ENCODE measurements at places on chromosomes 13 and 19.

DNA sequence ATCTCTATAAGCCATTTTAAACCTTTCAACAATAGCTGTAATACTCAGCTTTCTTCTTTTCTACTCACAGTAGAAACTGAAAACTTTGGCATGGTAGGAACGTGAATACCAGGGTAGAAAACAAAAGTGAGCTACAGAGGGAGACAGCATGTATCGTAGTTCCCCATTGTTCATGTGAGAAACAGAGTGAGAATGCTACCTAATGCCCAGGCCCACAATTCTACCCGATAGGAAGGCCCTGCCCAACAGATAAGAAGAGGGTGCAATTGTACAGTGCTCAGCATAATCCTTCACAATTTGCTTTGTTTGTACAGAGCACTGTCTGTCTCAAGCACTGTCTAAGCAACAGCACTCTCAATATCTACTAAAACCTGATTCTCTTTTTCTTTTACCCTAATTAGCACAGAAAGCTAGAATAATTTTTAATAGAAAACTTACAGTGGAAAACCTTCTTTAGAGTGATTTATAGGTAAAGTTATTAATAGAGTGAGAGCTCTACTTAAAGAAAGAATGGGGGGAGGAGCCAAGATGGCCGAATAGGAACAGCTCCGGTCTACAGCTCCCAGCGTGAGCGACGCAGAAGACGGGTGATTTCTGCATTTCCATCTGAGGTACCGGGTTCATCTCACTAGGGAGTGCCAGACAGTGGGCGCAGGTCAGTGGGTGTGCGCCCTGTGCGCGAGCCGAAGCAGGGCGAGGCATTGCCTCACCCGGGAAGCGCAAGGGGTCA is 322.3 kb downstream of the EFNB2 start:
- DNase-seq, result no peak

DNA sequence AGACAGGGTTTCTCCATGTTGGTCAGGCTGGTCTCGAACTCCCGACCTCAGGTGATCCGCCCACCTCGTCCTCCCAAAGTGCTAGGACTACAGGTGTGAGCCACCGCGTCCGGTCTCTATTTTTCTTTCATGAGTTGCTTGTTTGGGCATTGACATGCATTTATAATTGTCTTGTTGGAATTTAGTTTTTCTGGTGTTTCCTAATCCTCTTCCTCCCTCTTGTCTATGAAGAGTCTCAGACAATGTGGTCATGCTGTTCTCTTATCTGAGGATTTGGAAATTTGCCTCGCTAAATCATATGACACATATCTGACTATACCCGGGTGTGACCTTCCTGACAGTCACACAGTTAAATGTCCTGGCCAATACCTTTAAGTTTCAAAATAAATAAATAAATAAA is 7.4 kb upstream of the CEACAM18 start:
- DNase-seq, result no peak

- DNase-seq, result peak; percentile 51
Measured at GRCh38 chr13:110713981-110714796, 689 bp downstream of the ING1 start.

DNA sequence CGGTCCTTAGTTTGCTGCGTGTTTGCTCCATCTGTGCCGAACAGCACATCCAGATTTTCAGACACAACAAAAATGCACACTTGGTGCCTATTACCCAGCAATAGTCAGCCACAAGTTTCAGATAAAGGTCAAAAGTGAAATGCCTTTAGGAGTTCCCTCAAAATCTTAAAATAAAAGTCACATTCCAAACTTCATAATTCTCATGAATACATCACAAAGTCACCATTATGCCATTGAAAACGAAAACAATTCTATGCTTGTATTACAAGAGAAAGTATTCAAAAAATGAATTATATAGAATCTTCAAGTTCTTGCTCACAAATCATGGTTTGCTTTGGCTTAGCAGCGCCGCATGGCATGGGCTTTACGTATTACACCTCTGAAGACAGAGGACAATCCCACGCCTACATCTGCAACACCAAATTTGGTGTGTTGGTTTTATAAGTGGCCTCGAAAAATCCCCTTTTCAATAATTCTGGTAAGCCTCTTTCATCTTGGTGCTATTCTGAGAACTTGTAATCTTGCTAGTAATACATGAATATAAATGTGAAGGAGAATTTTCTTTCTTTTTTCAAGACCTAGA is 26.6 kb downstream of the COL4A1 start:
- no peak for DNase-seq

GRCh38 chr19:313169-313987 is 22.2 kb upstream of the PLPP2 start:
- no peak for DNase-seq

GRCh38 chr13:93771227-93771626 is 544.6 kb downstream of the GPC6 start:
- no peak for DNase-seq

DNA sequence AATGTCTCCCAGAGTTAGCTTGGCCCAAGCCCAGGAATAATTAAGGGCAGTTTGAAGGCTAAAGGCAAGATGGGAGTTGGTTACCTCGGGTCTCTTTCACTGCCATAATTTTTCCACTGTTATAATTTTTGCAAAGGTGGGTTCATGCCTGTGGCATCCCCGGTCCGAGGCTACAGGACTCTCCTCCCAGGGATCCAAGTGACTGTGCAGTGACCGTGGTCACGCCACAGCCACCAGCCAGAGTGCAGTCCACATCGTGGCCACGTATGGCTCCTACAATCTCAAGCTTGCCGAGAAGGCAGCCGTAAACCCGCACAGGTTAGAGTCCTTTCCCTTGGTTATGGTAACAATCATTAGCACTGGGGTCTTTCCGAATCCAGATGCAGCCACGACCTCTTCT is 36.8 kb downstream of the C13orf46 start:
- DNase-seq, result no peak

DNA sequence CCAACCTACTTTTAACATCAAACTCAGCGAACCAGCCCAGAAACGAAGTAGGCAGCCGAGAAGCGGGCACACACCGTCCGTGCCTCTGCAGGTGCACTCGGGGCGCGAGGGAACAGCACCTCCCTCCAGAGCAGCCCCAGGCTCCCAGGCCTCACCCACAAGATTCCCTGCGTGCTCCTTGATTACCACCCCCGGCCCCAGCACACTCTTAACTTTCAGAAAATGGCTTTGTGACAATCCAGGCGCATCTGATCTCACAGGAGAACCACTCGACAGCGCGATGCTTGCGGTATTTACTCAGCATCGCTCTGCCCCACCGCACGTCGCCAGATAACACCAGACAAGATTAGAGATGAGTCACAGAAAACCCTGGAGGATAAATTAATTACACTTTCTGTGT is 134.9 kb upstream of the SPACA7 start:
- DNase-seq, result no peak

GRCh38 chr13:76758257-76758656 is 127.9 kb downstream of the KCTD12 start:
- no peak for DNase-seq

GRCh38 chr13:99046851-99047250 is 69.0 kb upstream of the DOCK9 start:
- DNase-seq, result no peak

DNA sequence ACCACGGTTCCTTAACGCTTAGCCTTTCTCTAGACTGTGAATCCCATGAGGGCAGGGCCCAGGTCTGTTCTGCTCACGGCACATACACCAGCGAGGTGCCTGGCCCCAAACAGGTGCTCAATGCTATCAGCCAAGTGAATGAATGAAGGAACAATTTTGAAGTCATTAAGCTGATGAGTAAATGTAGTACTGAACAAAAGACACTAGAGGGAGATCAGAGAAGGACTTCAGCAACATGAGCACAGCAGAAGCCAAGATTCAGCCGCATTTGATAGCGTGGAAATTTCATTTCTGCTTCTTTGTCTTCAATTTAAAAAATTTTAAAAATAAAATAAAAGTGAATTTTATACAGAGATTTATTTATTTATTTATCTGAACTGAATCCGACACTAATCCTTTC is 20.1 kb upstream of the MYO16 start:
- DNase-seq, result no peak

- DNase-seq, result peak; percentile 55
Measured at GRCh38 chr13:22061371-22061805, 390.5 kb downstream of the FGF9 start.
